CD4-positive, alpha-beta T cell treated with Interleukin-1 beta for 1 hour (primary cell): ENCODE measurements at places on chromosomes 16 and 17.

DNA sequence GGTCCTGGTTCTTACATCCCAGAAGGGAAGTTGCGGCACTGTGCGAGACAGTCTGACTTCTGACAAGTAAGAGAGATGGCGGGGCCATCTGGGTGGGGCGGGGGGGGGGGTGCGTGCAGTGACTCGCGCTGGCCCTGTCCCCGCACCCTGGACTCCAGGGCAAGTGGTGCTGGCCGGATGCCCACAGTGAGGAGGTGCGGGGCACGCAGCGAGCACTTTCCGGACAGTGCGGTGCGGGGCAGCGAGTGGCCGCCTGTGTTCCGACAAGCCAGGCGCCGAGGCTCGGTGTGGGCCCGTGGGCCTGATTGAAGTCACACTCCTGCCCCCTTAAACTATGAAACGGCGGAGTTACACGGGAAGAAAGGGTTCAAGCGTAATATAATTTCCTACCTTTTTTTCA, 106.4 kb downstream of the BANP start:
- DNase-seq: no peak

DNA sequence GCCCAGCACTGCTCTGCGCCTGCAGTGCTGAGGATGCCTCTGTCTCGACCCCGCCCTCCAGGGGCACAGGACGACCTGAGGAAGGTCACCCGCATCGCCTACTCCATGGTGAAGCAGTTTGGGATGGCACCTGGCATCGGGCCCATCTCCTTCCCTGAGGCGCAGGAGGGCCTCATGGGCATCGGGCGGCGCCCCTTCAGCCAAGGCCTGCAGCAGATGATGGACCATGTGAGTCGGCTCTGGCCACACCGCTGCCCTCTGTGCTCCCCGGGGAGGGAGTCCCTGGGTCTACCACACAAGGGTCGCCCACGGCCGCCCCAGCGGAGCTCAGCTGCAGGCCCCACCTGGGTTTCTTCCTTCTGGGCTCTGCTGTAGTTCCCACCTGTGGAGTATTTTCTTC, 6.7 kb upstream of the RPL13 start:
- DNase-seq: no peak

- DNase-seq: no peak
These were observed 1540.3 kb downstream of the CDH11 start for GRCh38 chr16:63581570-63581969.

GRCh38 chr16:15961060-15961511, 11.7 kb downstream of the ABCC1 start:
- peak; percentile 87 for DNase-seq

DNA sequence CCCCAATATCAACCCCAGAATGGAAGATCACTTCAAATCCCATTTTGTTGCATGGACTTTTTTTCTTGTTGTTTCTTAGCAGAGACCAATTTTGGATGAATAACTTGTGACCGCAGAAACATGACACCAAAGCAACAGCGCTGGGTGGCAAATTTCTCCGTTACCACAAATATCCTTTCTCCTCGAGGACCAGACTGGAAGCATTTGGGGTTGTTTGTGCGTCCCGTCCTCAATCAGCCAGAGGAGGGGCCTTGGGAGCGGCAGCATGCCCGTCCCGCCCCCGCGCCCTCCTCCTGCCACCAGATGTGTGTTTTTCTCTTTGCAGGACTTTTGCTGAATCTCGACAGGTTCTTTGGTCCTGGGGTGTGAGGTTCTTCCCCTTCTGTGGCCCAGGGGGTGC, 282.5 kb upstream of the FOXF1 start:
- DNase-seq: no peak

GRCh38 chr17:73831699-73832098, 187.5 kb upstream of the SDK2 start:
- DNase-seq: no peak

- no peak for DNase-seq
These were observed 456.2 kb upstream of the SALL1 start for GRCh38 chr16:51607201-51607651.

- no peak for DNase-seq
These were observed 4.4 kb downstream of the TBX2 start for GRCh38 chr17:61403801-61404662.

- no peak for DNase-seq
These were observed 117.7 kb downstream of the HS3ST3A1 start for GRCh38 chr17:13484020-13484419.

DNA sequence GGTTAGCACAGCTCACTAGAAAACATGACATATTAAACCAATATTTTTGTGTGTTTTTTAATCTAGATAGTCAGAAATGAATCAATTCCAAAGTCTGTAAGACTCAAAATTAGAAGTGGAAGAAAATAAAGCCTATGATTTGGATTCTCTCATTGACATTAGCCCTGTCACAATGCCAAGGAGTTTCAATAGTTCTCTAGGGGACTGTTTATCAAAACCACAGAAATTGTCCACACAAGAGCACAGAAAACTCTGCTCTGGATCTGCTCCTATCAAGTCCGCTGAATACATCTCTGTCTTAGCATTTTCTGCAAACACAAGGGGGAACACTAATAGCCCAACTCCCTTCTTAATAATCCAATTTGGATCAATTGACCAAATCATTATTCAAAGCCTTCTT, 152.0 kb downstream of the HS3ST3B1 start:
- DNase-seq: no peak

DNA sequence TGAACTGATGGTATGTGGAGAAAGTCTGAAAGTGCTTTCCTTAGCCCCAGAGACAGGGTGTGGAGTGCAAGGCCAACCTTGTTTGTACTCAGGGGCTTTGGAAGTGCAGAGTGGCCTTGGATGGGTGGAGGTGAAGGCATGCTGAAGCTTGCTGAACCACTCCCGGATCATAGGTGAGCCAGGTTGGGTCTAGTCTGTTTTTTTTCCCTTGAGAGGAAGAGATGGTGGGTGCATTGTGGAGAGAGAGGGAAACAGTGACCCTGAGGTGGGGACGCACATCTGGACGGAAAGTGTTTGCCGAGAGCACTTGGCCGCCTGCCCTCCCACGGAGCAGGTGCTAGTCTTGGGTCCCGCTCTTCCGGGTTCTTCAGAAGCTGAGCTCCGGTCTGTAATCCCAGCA, 12.5 kb downstream of the ABAT start:
- DNase-seq: no peak

GRCh38 chr16:52603015-52603414, 56.1 kb upstream of the TOX3 start:
- no peak for DNase-seq

GRCh38 chr17:64739316-64740058, 77.4 kb upstream of the SMURF2 start:
- DNase-seq: no peak

DNA sequence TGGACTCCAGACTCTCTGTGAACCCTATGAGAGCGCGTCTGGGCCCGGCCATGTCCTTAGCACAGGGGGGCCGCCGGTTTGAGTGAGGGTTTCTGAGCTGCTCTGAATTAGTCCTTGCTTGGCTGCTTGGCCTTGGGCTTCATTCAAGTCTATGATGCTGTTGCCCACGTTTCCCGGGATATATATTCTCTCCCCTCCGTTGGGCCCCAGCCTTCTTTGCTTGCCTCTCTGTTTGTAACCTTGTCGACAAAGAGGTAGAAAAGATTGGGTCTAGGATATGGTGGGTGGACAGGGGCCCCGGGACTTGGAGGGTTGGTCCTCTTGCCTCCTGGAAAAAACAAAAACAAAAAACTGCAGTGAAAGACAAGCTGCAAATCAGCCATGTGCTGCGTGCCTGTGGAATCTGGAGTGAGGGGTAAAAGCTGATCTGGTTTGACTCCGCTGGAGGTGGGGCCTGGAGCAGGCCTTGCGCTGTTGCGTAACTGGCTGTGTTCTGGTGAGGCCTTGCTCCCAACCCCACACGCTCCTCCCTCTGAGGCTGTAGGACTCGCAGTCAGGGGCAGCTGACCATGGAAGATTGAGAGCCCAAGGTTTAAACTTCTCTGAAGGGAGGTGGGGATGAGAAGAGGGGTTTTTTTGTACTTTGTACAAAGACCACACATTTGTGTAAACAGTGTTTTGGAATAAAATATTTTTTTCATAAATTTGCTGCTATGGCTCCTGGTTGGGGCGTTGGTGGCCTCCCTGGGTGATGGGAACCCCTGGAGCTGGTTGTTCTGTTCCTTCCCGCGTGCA, 23.1 kb downstream of the STAT5A start:
- DNase-seq: no peak

- DNase-seq: no peak
These were observed 11.1 kb downstream of the NACA2 start for GRCh38 chr17:61579961-61580360.

- no peak for DNase-seq
These were observed 12.5 kb upstream of the DPEP1 start for GRCh38 chr16:89600956-89601355.

DNA sequence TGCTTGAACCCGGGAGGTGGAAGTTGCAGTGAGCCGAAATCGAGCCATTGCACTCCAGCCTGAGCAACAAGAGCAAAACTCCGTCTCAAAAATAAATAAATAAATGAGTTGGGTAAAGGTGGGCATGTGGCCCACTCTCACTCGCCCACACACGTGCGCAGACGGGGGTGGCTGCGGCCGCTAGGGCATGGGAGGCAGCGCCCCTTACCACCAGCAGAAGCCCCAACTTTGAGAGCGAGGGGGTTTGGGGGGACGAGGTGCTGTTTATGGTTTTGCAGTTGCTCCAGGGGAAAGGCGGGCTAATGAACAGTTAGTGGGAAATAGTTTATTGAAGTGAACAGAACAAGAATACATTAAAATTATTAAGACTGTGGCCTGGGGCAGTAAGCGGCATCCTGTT, 14.9 kb upstream of the RBFOX3 start:
- no peak for DNase-seq

GRCh38 chr16:2884041-2884451, 1.0 kb downstream of the FLYWCH2 start:
- no peak for DNase-seq

- peak; percentile 76 for DNase-seq
These were observed 1.5 kb downstream of the SPOP start for GRCh38 chr17:49676276-49676868.

- DNase-seq: no peak
These were observed 13.1 kb downstream of the ZSCAN10 start for GRCh38 chr16:3085868-3086595.

GRCh38 chr16:58684001-58684353, 593 bp downstream of the SLC38A7 start:
- DNase-seq: no peak

DNA sequence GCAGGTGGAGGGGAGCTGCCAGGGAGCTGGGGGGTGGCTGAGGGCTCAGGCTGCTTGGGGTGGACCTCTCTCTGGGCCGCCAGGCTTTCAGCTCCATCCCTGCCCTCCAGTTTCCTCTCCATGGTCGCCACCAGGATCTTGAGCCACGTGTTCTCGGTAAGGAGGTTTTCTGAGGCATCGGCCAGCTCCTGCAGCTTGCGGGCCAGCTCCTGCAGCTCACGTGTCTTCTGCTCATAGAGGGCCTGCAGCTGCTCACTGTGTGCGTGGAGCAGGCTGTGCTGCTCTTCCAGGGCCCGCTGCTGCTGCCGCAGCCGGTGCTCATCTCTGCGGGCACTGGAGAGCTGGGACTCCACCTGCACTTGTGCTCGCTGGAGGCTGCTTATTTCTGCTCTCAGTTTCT, 11.0 kb downstream of the SNN start:
- DNase-seq: no peak

GRCh38 chr17:21285164-21286065, 904 bp downstream of the MAP2K3 start:
- no peak for DNase-seq

DNA sequence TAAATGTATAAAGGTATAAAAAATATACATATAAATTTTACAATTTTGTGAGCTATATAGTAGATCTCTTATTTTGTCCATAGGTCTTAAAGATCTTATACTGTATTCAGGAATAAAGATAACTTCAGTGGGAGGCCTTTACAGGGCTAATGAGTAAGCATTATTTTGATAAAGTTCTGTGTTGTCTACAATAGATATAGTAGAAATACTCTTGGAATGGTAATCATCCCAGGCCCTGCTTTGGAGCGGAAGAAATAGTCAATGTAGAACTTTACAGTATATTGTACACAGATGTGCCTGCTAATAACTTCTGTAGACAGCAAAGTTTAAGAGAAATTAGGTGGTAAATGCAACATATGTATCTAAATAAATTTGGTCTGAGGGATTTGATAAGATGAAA, 42.6 kb downstream of the TENT4B start:
- DNase-seq: no peak
